ENCODE measurements at places on chromosomes 3 and 15.

GRCh38 chr3:43043793-43044192 is 62.1 kb downstream of the POMGNT2 start:
- DNase-seq, result no peak

- no peak for DNase-seq
Measured at GRCh38 chr15:48466820-48467219, 135.6 kb downstream of the DUT start.

DNA sequence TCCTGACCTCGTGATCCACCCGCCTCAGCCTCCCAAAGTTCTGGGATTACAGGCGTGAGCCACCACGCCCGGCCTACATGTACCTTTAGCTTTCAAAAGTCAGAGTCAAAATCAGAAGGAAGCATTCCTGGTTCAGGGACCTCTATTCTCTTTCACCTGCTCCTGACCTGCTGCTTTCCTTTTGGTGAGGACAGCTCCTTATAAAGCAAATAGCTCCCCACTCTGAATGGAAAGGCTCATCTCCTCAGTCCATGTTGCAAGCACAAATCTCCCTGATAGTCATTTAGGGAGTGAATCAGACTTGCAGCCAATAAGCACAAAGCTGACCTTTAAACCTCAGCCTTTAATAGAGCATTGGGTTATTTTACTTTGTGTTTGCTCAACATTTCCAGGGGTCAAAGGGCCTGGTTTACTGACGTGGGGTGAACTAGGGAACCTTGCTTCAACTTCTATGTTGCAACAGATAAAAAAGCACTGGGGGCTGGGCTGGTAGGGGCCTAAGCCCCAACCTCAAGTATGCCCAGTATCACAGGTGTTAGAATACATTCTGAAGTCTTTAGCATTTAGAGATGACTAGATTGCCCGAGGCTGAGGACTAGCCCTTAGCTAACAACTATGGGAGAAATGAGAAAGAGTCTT is 43.1 kb downstream of the THRB start:
- no peak for DNase-seq

GRCh38 chr15:53841651-53842050 is 82.2 kb upstream of the WDR72 start:
- no peak for DNase-seq

DNA sequence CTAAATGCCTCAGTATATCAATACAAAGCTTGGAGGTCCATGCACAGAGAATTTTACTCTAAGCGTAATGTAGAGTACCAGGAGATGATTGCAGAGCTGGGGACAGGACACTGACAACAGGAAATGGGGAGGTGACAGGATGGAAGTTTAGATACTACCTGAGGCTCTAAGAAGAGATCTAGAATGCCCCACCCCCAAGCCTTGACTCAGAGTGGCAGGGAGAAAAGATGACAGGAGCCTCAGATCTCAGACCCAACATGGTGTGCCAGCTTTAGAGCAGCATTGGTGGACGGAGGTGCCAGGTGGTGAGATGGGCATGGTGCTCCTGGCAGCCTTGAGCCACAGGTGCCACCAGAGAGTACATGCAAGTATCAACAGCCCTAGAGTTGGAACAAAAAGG is 62.5 kb downstream of the LYZL4 start:
- DNase-seq, result no peak

GRCh38 chr3:116034086-116034485 is 410.8 kb downstream of the GAP43 start:
- no peak for DNase-seq

GRCh38 chr3:183038221-183038620 is 57.9 kb upstream of the DCUN1D1 start:
- no peak for DNase-seq

GRCh38 chr15:35843498-35843897 is 297.5 kb upstream of the DPH6 start:
- DNase-seq, result no peak

GRCh38 chr3:196288141-196288460 is 575 bp upstream of the PCYT1A start:
- DNase-seq, result no peak

DNA sequence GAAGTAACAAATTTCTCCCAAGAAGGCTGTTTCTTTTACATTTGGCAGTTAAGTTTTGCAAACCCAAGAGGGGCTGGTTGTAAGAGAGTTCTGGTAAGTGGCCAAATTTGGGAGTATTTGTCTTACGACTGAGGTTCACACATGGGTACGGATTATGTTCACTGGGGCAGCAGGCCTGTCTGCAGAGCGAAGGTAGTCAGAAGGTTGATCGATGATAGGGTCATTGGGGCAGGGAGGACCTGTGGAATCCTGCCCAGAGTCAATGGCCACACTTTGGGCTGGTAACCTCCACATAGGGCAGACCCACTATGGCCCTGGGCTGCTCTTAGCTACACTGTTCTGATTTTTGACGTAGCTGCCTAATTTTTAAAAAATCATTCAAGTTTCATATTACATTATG is 368.6 kb downstream of the EPHB1 start:
- no peak for DNase-seq

- DNase-seq, result no peak
Measured at GRCh38 chr3:142777927-142778326, 54.1 kb downstream of the TRPC1 start.

DNA sequence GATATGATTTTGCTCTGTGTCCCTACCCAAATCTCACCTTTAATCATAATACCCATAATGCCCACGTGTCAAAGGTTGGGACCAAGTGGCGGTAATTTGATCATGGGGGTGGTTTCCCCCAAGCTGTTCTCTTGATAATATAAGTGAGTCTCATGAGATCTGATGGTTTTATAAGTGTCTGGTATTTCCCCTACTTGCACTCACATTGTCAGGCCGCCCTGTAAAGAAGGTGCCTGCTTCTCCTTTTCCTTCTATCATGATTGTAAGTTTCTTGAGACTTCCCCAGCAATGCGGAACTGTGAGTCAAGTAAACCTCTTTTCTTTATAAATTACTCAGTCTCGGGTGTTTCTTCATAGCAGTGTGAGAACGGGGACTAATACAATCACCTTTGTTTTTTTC is 279.8 kb downstream of the ARPP21 start:
- no peak for DNase-seq

DNA sequence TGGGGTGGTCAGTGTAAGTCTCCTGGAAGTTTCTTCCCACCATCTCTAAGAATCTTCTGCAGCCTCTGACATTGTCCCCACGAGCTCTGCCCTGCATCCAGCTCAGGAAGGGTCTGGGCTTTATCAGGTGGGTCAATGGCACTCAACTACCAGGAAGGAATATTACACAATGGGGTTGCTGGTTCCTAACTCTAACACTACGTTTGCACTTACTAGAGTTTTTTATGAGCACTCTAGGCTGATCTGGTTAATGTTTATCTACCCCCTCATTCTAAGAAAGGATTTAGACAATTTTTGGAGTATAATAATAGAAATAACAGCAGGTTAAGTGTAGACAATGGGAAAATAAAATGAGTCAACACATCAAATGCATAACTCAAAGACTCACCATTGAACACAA is 411.1 kb upstream of the RGMA start:
- DNase-seq, result no peak

GRCh38 chr15:32721596-32721995 is 3.8 kb downstream of the GREM1 start:
- no peak for DNase-seq

DNA sequence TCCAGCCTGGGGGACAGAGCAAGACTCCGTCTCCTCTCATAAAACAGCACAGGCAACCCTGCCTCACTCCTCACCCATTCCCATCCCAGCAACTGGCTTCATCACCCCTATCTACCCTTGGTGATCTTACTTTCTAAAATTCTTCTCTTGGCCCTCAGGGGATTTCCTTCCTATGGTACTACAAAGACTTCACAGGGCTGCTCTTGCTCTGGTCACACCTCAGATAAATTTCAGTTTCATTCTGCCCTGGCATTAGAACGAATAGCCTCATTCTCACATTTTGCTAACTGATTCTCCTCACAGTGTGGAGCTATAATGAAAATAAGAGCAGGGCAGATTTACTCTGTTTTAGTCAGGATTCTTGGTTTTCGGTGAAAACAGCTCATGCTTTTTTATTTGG is 22.1 kb upstream of the CRBN start:
- DNase-seq, result no peak

DNA sequence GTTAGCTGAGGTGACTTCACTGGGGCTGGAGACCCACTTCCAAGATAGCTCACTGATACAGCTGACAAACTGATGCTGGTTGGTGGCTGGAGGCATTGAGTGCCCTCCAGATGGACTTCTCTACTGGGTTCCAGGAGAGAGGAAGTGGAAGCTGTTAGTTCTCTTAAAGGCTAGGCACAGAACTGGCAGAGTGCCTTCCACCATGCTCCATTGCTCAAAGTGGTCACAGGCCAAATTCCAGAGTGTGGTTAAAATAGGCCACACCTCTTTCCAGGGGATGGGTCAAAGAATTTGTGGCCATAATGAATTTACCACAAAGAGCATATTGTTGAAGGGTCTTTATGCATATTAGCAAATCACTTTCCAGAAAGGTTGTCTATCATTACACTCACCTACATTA is 74.2 kb downstream of the NMD3 start:
- no peak for DNase-seq

DNA sequence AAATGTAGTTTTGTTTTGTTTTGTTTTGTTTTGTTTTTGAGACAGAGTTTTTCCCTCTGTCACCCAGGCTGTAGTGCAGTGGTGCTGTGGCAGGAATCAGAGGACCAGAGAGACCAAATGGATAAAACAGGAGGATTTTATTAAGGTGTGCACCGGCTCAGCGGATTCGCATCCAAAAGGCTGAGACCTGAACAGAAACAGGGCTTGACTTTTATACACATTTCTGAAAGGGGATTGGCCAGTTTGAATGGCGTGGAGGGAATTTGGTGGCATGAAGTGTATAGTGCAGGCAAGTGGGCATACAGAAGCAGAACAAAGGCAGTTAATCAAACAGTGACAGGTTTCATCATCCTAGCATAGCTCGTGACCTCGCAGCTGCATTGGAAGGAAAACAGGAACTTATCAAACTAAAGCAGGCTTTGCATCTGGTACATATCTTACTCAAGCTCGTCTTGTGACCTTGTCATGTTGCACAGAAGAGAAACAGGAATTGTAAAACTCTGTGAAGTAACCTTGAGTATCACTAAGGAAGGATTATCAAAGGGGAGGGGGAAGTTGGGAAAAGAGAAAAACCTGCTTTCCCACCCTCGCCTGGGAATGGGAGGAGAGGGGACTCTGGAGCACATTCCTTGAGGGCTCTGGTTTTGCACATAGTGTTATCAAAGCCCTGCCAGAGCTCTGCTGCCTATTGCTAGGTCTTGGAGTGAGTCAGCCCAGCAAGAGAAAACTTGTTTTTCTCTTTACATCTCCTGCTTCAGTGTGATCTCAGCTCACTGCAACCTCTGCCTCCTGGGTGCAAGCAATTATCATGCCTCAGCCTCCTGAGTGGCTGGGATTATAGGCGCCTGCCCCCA is 38.5 kb downstream of the C3orf62 start:
- no peak for DNase-seq

DNA sequence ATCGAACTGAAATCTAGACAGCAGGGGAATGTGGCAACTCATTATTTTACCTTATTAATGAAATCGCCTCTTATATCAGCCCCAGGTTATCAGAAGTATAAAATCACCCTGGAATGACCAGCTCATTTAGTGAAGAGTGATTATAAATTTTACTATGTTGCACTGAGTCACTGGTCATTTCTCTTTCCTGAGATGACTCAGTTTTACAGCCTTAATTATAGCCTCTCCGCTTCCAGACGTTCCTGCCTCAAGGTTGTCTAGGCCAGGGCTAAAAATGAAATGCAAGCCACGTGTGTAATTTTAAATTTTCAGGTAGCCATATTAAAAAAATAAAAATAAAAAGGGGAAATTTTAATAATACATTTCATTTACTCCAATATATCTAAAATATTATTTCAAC is 33.3 kb downstream of the DET1 start:
- DNase-seq, result no peak

DNA sequence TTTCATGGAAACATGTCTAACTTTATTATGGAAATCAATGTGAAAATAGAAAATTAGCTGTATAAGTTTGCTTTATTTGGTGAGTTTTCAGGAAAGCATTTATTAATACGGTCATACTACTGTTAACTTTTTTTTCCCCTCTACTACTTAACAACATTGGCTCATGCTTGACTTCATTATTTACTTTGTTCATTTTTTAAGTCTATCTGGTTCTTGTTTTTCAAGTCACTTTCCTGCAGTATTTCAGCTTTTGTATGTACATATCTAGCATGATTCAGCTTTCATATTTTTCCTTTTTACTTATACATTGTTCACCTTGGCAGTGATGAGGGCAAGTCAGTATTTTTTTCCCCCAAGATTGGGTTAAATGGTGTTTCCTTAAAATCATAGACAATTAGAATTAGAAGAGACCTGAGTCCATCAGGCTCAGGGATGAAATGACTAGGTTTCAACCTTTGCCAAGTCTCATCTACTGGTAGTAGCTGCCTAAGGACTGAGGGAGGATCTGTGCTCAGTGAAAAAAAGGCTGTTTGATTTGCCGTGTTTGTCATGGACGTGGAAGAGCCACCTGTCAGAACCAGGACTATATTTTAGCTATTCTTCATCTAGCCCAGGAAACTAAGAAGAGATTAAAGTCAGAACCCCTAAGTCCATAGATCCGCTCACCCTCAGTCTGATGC is 15.4 kb downstream of the TMOD3 start:
- no peak for DNase-seq

GRCh38 chr3:115960799-115961198 is 337.5 kb downstream of the GAP43 start:
- no peak for DNase-seq

- DNase-seq, result no peak
Measured at GRCh38 chr3:95654570-95655362, 1159.6 kb upstream of the EPHA6 start.

DNA sequence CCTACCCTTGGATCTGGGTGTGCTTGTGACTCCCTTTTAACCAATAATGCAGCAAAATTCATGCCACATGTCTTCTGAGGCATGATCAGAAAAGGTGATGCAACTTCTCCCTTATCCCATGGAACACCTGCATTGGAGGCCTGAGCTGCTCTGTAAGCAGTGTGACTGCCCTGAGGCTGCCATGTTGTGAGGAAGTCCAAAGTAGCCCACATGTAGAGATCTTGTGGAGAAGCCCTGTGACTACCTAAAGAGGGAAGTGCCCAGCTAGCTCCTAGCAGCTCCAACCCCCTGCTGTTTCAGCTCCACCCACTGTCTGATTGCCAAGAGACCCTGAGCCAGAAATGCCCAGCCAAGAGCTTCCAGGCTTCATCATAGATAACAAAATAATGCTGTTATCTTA is 6.4 kb upstream of the NR1D2 start:
- no peak for DNase-seq

- no peak for DNase-seq
Measured at GRCh38 chr15:95459273-95459672, 871.2 kb upstream of the NR2F2 start.

- peak; percentile 90 for DNase-seq
Measured at GRCh38 chr3:12967606-12968351, 105.5 kb downstream of the IQSEC1 start.

- no peak for DNase-seq
Measured at GRCh38 chr15:39969002-39969394, 35.1 kb downstream of the EIF2AK4 start.

DNA sequence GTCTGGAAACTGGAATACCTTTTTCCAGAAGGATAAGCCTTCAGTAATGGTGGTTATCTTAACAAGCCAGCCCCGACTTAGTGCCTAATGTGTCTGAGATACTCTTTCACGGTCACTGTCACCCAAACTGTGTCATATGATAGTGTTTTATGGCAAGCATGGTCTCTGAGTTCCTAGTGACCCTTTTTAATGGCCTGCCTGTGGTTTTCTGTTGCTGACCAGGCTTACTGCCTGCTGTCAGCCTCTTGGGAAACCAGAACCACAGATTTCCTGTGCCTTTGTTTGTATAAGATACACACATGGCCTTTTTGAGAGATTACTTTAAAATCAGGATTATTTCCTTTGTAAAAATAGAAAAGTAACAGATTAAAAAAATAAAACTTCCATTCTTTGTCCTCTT is 22.4 kb downstream of the HPS3 start:
- DNase-seq, result no peak
